ENCODE measurements at places on chromosomes 5 and 9. TPM values are rescaled to one million over a fixed set of nuclear protein-coding genes. Genes with fewer than 3 reads are reported as not detected.

DNA sequence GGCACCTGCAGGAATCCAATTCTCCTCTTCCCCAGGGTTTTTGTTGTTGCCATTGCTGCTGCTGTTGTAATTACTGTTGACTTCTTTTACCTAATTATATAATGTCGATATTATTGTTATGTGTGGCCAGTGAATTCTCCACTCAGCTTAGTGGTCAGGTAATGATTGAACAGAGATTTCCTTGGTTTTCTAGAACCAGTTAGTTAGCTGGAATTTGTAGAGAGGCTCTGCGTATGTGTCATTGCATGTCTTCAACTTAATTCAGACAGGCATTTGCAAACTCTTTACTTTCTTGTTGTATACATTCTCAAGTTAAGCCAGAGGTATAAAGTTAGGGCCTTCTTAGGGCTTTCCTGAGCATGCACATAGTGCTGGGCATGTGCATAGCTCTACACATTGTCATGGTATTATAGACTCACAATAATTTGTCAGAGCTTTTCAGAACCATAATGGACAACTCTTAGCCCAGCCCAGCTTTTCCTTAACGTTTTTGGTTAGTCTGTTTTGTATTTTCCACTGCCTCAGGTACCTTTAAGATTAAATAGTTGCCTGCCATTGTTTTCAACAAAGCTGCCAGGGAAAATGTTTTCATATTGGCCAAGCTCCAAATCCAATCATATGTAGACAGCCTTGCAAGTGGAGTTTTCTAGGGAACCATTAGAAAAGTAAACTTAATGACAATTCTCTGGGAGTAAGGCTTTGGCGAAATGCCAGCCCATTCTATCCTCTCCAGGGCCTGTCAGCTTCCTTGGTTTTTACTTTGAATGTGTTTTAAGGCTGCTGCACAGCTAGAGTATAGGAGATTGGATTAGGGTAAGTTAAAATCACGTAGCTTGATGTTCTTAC lies 68.1 kb downstream of the UBE2R2 start:
- peak; percentile 46 for DNase-seq
- no peaks in the 10 kb centered on the region for H3K36me3 ChIP-seq

GRCh38 chr9:137314561-137315560 lies 12.8 kb upstream of the NRARP start:
- no peak for DNase-seq
- no peaks in the 10 kb centered on the region for H3K36me3 ChIP-seq
- H3K4me3 ChIP-seq, result no peak overlapping the region
- peaks cover 13% of the 10 kb centered on the region for H3K4me1 ChIP-seq

GRCh38 chr5:127330116-127330515 lies 39.5 kb downstream of the MEGF10 start:
- no peak overlapping the region for H3K4me3 ChIP-seq
- no peaks in the 10 kb centered on the region for H3K36me3 ChIP-seq
- no peak overlapping the region for H3K27ac ChIP-seq
- no peak for DNase-seq
- no peaks in the 10 kb centered on the region for H3K4me1 ChIP-seq
- no peaks in the 10 kb centered on the region for H3K27me3 ChIP-seq

GRCh38 chr5:146993876-146994530 lies 115.4 kb upstream of the PPP2R2B start:
- H3K4me3 ChIP-seq, result no peak overlapping the region
- DNase-seq, result no peak
- no peak overlapping the region for H3K27ac ChIP-seq
- no peaks in the 10 kb centered on the region for H3K27me3 ChIP-seq
- no peaks in the 10 kb centered on the region for H3K4me1 ChIP-seq
- H3K36me3 ChIP-seq, result no peaks in the 10 kb centered on the region

GRCh38 chr9:27528886-27529315 lies 713 bp downstream of the MOB3B start:
- H3K27me3 ChIP-seq, result no peaks in the 10 kb centered on the region
- H3K36me3 ChIP-seq, result no peaks in the 10 kb centered on the region
- peak; percentile 65 for DNase-seq
- H3K4me1 ChIP-seq, result peaks cover 6% of the 10 kb centered on the region

GRCh38 chr9:78004478-78005229 lies 27.0 kb downstream of the GNAQ start:
- H3K27me3 ChIP-seq, result no peaks in the 10 kb centered on the region
- peaks cover 18% of the 10 kb centered on the region for H3K4me1 ChIP-seq
- H3K27ac ChIP-seq, result no peak overlapping the region
- no peak for DNase-seq

- no peak overlapping the region for H3K27ac ChIP-seq
- no peaks in the 10 kb centered on the region for H3K36me3 ChIP-seq
- no peak overlapping the region for H3K4me3 ChIP-seq
These were observed 546.7 kb upstream of the DMAC1 start for GRCh38 chr9:8346296-8346695.

DNA sequence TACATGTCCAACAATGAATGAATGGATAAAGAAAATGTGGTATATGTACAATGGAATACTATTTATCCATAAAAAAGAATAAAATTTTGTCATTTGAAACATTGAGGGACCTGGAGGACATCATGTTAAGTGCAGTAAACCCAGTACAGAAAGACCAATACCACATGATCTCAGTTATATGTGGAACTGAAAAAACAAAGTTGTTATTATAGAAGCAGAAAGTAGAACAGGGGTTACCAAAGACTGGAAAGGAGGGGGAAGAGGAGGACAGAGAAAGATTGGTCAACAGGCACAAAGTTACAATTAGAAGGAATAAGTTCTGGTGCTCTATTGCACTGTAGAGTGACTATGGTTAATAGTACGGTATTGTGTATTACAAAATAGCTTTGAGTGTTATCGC lies 233.8 kb downstream of the SEMA6A start:
- no peaks in the 10 kb centered on the region for H3K36me3 ChIP-seq
- H3K4me1 ChIP-seq, result no peaks in the 10 kb centered on the region
- no peak for DNase-seq

DNA sequence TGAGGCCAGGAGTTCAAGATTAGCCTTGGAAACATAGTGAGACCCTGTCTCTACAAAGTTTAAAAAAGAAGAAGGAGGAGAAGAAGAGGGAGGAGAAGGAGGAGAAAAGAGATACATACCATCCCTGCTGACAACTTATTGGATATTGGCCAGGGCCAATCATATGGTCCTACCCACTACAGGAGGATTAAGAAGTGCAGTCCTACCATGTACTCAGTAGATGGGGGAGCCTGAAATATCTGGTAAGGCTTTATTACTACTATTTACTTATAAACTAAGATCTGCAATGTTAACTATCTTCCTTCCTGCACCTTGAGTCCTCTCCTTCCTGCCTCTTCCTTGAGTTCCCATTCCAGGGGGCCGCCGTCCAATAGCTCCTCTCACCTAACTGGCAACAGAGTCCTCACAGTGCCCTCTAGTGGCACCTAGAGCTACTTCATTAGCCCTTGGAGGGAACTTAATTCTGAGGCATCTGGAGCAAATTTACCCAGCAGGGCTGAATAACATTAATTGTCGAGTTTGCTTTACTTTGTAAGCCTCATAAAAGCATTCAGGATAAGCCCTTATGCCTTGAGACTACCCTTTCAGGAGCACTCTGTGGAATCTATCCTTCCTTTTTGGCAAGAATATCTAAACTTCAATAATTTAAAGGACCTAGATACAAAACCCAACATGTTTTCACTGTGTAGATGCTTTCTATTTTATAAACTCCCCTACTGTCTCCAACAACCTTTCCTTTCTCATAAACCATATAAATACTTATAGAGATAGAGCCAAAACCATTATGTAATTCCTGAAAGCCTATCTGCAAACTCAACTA lies 39.1 kb upstream of the RANBP6 start:
- no peaks in the 10 kb centered on the region for H3K4me1 ChIP-seq
- H3K36me3 ChIP-seq, result no peaks in the 10 kb centered on the region
- peak; percentile 87 for DNase-seq
- H3K4me3 ChIP-seq, result no peak overlapping the region
- H3K27ac ChIP-seq, result no peak overlapping the region

- no peak overlapping the region for H3K27ac ChIP-seq
- no peak overlapping the region for H3K4me3 ChIP-seq
- no peak for DNase-seq
- H3K36me3 ChIP-seq, result no peaks in the 10 kb centered on the region
- no peaks in the 10 kb centered on the region for H3K27me3 ChIP-seq
These were observed 191.4 kb downstream of the MAN2A1 start for GRCh38 chr5:109880907-109881685.

DNA sequence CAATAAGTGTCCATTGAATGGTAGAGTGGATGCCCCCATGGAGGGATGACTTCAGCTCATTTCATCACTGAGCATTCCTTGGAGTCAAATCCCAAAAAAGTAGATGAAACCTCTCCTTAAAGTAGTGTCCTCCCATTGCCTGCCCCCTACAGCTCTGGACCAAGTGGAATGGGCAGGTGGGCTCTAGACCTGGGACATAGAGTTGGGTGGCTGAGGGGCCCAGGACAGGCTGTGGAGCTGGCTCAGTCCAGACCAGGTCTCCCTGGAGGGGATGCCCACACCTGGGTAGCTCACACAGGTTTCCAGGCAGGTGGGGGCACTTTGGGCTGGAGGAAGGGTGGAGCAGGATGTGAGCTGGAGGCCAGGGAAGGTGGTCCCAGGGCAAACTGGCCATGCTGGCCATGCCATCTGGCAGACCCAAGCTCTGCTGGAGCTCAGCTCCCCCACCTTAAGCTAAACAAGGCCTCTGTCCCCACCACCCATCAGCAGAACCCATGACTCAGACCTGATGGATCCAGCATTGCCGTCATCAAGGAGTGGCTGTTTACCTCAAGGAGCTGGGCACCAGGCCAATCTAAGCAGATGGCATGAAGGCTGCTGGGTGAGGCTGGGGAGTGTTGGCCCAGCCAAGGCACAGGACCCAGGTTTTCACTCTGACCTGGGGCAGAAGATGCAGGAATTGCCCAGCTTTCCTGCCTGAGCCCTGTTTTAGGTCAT lies 6.2 kb upstream of the SPINK4 start:
- peak; percentile 31 for DNase-seq
- no peaks in the 10 kb centered on the region for H3K4me1 ChIP-seq
- H3K27ac ChIP-seq, result no peak overlapping the region
- H3K36me3 ChIP-seq, result no peaks in the 10 kb centered on the region
- no peaks in the 10 kb centered on the region for H3K27me3 ChIP-seq

DNA sequence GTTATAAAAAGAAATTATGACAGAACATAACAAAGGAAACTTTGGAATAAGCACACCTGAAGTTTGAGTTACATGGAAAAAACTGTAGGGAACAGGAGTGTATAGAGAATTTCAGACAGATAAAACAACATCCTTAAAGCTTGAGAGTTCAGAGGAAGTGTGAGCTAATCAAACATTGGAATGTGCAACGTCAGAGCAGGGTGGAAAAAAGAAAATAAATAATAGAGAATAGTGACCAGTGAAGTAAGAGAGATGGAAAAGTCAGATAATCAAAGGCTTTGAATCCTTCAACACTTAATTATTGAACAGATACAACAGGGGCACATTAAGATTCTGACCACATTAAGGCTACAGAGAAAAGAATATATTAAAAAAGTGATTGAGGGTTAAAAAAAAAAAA lies 128.5 kb upstream of the CDH10 start:
- no peak overlapping the region for H3K4me3 ChIP-seq
- H3K27ac ChIP-seq, result no peak overlapping the region
- no peaks in the 10 kb centered on the region for H3K36me3 ChIP-seq
- no peak for DNase-seq
- H3K27me3 ChIP-seq, result no peaks in the 10 kb centered on the region

GRCh38 chr9:37036776-37037502 lies 2.9 kb upstream of the PAX5 start:
- peaks cover 19% of the 10 kb centered on the region for H3K4me1 ChIP-seq
- peak overlapping the region; percentile 49 for H3K4me3 ChIP-seq
- H3K27me3 ChIP-seq, result peaks cover 5% of the 10 kb centered on the region
- DNase-seq, result peak; percentile 58
- H3K36me3 ChIP-seq, result no peaks in the 10 kb centered on the region

DNA sequence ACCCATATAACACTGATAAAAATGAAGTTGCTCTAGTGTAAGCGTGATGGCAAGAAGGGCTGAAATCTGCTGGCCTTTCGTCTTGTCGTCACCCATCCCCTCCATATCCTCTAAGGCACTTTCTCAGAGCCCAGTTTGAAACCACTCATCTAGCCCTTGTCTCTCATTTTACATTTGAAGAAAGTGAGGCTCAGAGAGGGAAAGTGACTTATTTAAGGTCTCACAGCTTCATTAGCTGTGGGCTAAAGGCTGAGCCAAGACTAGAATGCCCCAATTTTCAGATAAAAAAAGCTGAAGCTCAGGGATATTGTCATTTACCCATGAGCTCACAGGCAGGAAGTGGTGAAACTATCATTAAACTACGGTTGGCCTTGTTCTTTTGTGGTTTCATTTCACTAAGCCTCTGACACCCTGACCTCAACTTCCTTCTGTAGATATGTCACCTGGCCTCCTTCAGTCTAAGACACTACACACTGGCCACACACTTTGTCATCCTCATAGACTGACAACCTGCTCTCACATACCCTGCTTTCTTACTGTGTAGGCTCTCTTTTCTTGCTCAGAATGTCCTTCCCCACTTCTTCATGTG lies 176.7 kb upstream of the DMAC1 start:
- H3K36me3 ChIP-seq, result no peaks in the 10 kb centered on the region
- no peaks in the 10 kb centered on the region for H3K27me3 ChIP-seq
- peaks cover 3% of the 10 kb centered on the region for H3K4me1 ChIP-seq
- H3K27ac ChIP-seq, result no peak overlapping the region
- DNase-seq, result no peak

DNA sequence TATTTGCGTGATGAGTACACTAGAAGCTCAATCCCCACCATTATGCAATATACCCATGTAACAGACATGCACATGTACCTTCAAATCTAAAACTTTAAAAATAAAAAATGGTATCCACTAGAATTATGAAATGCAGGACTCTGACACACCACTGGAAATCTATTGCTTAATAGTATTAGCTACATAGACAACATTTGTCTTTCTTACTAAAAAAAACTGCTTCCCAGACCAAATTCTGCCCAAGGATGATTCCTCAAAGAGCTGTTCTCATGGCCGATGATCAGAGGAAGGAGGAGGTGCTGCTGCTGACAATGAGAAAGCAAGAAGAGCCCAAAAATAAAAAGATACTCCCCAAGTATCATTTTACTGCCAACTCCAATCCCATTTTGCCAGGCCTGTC lies 67.2 kb downstream of the TTC39B start:
- H3K4me3 ChIP-seq, result no peak overlapping the region
- H3K36me3 ChIP-seq, result no peaks in the 10 kb centered on the region
- no peak overlapping the region for H3K27ac ChIP-seq

GRCh38 chr5:82793808-82794419 lies 283.3 kb downstream of the TMEM167A start:
- H3K27ac ChIP-seq, result no peak overlapping the region
- no peak overlapping the region for H3K4me3 ChIP-seq
- no peaks in the 10 kb centered on the region for H3K27me3 ChIP-seq
- peak; percentile 60 for DNase-seq

Gene ADAM19
- 3.1 TPM for polyA plus RNA-seq

Gene ALDOB
- 1.9 TPM for polyA plus RNA-seq

Gene AQP7
- polyA plus RNA-seq, result 55.6 TPM

Gene ARID3C
- polyA plus RNA-seq, result 0.45 TPM

Gene CTXN3
- 0.26 TPM for polyA plus RNA-seq

Gene HIGD2A
- polyA plus RNA-seq, result 128 TPM

Data from testis (tissue), 5 donors.